ENCODE measurements at places on chromosomes 13 and 19.

DNA sequence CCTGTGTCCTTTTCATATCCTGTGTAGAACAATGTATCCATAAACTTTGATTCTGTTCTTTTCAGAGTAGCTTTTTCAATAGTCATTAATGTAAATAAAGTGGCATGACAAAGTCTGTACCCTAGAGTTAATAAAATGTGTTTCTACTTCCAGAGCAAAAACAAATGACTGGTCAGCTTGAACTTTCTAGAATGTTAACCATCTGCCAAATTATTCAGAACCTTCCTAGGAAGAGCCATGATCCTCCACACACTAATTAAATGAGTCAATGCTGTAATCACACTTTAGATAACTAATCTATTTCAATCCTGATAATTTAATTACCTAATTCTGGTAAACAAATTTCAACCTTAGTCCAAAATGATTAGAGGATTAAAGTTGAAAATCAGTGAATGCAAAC, 73.2 kb downstream of the DIAPH3 start:
- no peak for DNase-seq

- DNase-seq: no peak
These were observed 9.6 kb upstream of the CEACAM5 start for GRCh38 chr19:41698746-41699230.

GRCh38 chr13:58343076-58343475, 711.5 kb downstream of the PCDH17 start:
- DNase-seq: no peak

GRCh38 chr13:113110048-113110851, 4.7 kb downstream of the F7 start:
- no peak for DNase-seq
